AML-193 (cell line): ENCODE measurements at places on chromosomes 5 and 9.

DNA sequence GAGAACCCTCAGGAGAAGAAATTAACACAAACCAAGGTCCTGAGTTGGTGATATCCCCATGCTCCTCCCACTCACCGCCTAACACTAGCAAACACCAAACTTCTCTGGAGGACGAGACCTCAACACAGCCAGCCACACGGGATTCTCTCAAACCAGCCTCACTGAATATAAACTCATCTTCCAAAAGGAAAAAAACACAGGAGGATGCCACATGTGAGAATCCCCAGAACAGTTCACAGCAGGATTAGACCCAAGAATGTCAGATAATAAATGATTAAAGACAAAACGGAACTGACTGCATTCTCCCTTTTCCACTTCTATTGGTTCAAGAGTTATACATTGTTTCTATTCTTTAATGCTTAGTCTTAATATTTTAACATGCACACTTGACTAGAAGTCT is 89.2 kb downstream of the LPAR1 start:
- DNase-seq = no peak

DNA sequence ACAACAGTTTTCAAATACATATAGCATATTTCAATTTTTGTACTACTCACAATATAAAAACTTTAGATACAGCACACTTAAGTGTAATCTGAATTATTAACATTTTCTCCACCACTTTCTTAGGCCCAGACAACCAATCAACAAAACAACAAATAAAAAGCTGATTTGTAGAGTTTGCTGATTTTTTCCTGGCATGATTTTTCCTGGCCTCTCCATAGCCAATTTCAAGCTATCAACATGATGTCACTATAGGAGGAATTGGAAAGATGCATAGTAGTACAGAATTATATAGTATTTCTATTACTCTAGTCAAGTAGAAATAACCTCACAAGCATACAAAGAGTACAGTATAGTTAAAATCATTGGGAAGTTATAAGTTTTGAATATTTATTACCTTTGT is 35.1 kb upstream of the ADAMTS19 start:
- no peak for DNase-seq

- no peak for DNase-seq
These were observed 490.2 kb downstream of the TLE4 start for GRCh38 chr9:80061940-80062339.

- no peak for DNase-seq
These were observed 36.0 kb upstream of the TTC23L start for GRCh38 chr5:34802834-34803563.

DNA sequence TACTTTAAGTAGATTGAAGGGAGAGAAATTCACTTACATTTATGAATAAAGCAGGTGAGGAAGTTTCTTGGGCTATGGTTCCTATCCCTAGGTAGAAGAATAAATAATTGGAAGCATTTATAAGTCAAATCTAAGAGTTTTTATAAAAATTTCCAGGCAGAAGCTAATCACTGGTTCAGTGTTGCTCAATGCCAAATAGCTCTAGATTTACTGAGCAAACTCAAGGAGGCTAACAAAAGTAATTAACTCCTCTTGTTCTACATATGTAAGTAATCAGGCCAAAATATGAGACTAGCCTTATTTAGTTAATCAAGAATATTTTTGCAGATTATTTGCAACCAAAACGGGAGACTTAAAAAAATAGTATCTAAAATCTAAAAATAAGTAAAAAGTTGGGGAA is 472.3 kb downstream of the PLK2 start:
- DNase-seq = no peak

- no peak for DNase-seq
These were observed 22.4 kb upstream of the RASGRF2 start for GRCh38 chr5:80937584-80938356.

- DNase-seq = no peak
These were observed 58.3 kb upstream of the AKNA start for GRCh38 chr9:114446036-114446435.

DNA sequence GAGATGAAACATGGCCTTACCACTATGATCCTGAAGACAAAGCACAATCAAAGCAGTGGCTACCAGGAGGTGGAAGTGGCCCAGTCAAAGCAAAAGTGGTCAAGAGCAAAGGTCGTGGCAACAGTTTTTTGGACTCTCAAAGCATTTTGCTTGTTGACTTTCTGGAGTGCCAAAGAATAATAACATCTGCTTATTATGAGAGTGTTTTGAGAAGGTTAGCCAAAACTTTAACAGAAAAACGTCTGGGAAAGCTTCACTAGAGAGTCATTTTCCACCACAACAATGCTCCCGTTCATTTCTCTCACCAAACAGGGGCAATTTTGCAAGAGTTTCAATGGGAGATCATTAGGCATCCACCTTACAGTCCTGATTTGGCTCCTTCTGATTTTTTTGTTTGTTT is 33.6 kb upstream of the MAMDC2 start:
- no peak for DNase-seq

DNA sequence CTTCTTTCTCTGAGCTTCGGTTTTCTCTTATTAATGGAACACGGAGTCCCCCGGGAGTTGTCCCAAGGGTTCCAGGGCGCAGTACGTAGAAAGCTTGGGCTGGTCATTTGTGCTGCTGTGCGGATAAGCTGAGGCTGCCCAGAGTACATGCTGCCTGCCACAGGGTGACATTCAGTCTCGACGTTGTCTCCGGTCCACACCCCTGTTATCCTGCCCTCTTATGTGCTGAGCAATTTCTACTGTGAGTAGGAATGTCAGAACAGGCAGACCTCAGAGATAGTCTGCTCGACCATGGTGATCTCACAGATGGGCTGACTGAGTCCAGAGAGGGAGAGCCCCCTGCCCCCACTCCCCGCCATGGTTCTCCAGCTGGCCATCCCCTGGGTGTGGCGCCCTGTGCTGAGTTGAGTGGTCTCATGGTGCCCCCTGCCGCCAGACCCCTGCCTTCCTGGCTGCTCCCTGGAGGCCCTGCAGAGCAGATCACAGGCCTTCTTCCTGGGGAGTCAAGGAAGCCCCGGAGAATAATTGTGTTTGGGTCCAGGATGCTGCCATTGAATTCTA is 124.0 kb downstream of the RGS3 start:
- DNase-seq = no peak

DNA sequence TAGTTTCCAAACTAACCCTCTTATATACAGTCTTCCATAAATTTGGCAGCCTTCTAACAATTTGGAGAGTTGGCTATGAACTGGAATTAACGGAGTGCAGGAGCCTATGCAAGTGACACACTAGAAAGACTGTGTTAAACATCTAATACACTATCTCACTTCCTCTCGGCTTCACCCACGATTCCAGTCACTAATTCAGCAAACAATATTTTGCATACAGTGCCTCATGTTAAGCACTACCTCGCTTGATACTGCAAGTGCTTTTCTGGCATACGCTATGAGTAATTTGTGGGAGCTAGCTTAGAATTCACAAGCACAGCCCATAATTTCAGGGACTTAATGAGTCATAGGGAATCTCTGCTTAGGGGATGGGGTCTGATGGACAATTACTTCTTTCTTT is 102.5 kb downstream of the ST8SIA4 start:
- DNase-seq = no peak

DNA sequence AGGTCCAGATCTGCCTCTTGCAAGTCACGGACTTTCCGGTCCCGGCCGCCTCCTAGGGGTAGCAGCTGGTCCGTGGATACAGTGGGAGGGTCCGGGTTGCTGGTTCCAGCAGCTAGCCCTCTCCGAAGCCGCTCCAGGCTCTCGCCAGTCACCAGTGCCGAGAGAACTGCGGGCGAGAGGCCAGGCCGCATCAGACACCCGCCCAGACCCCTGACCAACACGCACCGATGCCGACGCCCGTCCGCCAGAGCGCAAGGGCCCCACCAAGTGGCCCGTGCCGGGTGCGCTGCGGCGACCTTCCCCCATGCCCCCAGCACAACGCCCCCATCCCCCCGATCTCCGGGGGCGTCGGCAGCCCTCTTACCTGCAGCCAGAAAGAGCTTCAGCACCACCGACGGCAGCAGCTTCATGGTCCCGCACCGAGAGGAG is 470 bp downstream of the HBEGF start:
- peak; percentile 46 for DNase-seq

GRCh38 chr9:34124099-34124498 is 2.4 kb downstream of the DCAF12 start:
- DNase-seq = peak; percentile 80

- no peak for DNase-seq
These were observed 75.9 kb upstream of the NR3C1 start for GRCh38 chr5:143479394-143479793.

GRCh38 chr9:16236882-16237281 is 633.6 kb downstream of the BNC2 start:
- DNase-seq = no peak

- DNase-seq = no peak
These were observed 4.7 kb downstream of the IRGM start for GRCh38 chr5:150851039-150851438.

DNA sequence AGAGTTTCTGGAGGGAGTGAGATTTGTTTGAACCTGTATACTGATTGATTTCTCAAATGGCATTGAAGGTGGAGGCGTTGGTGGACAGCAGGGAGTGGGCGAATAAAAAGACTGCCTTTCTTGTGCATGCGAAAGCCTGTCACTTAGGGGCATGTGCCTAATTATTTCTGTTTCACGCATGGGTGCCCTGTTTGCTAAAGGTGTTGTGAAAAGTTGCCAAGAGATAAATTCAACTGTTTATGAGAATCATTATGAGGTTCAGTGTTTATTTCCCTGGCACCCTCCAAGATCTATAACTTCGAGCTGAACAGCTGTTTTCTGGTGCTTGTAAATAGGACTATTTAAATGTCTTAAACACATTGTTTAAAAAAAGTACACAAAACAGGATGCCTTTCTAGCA is 67.4 kb upstream of the DMRTA1 start:
- no peak for DNase-seq

DNA sequence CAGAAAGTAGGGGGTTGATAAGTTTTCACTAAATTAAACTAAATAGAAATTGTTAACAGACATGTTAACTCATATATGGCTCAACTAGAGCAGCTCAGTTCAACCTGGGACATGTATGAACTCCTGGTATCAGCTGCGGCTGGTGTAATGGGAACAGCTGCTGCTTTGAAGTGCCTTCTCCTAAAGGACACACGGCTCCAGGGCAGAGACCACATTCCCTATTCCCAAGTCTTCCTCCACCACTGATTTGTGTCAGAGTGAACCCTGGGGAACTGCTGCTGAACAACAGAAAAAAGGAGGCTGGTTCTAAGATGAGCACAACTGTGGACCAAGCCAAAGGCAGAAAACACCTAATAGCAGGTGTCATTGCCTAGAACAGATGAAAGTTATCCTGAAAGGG is 71.1 kb downstream of the MAPKAP1 start:
- DNase-seq = no peak

DNA sequence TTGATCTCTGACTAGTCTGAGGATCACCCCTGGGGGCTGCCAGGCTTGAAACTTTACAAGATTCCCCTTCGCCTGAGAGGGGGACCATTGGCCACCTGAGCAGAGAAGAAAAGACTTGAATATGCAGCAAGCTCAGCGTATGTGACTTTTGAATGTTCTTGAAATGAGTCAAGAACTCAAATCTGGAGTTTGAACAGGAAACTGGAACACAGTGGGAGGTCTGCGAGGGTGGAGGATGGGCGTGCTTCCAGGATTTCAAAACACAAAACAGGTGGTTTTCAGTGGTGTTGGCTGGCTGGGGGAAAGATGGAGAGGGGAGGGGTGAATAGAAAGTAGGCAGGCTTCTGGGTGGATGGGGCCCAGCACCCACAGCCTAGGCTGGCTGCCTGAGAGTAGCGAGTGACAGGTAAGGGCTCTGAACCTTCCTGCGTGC is 40.6 kb downstream of the TMEM174 start:
- no peak for DNase-seq

DNA sequence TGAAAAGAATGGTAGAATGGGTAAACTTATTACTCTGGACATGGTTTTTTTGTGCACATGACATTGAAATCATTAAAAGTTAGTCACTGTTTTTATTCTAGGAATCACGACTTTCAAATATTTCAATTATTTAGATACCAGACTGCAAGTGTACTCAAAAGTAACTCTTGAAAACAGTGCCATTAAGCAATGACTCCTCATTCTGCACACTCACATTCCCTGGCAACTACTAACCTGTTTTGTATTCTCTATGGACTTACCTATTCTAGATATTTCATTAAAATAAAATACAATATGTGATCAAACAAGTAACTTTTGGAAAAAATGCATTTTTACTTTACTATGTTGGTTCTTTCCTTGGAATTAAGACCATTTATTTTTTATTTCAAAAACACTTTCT is 607.0 kb downstream of the PDE4D start:
- DNase-seq = no peak

DNA sequence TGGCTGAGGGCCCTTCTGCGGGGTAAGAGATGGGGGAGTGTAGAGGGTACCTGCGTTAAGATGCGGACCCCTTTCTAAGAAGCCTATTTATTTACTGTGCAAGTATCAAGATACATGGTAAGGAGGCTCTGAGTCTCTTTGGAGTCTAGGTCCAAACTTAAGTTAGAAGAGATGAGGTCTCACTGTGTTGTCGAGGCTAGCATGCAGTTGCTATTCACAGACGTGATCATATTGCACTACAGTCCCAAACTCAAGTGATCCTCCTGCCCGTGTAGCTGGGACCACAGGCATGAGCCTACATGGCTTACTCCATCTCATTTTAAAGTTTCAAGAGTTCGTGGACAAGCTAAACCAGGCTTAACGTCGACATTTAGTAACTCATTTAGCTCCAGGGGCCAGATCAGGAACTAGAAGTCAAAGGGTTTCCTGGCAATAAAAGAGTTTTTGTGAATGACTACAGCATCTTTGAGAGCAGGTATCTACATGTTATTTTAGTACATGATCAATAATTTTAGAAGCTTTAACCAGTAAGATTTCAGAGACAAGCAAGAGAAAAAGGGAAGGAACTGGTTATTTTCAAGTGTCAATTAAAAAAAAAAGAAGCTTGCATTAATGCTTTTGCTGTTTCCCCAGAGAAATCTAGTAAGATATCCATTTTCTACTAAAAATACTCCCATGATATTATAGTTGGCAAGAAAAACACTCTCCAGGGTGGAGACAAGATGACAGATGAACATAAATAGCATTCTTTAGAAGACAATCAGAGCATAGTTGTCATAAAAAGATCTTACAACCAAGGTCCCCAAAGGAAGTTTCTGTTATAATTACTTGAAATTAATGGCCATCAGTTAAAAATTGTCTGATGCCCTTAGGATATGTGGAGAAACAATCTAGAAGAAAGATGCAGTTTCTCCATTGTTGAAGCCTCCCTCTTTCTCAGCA is 141.3 kb downstream of the SCAMP1 start:
- peak; percentile 16 for DNase-seq

- no peak for DNase-seq
These were observed 116.6 kb downstream of the NMUR2 start for GRCh38 chr5:152288499-152288898.

DNA sequence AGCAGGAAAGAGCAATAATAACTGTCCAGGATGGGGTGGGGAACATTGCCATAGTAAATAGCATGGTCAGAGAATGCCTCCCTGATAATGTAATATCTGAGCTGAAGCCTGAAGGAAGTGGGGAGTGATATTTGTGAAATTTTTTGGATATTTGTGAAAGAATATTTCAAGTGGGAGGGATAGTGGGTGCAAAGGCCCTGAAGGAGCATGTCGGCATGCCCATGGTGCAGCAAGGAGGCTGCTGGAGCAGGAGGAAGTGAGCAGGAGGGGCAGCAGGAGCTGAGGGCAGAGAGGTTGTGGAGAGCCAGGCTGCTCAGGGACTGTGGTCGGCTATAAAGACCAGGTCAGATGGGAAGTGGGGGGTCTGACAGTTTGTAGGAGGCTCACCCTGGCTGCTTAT is 21.1 kb upstream of the PDE8B start:
- no peak for DNase-seq

- no peak for DNase-seq
These were observed 7.9 kb upstream of the NDUFS4 start for GRCh38 chr5:53552561-53552960.

- no peak for DNase-seq
These were observed 140.7 kb upstream of the SPRY4 start for GRCh38 chr5:142465476-142465875.
